ENCODE measurements at places on chromosomes 16 and 17.

- ATAC-seq = no peak
These were observed 2.6 kb downstream of the PARD6A start for GRCh38 chr16:67663151-67663876.

- no peak for ATAC-seq
These were observed 19.9 kb downstream of the ZNHIT3 start for GRCh38 chr17:36506249-36506826.

GRCh38 chr17:4329838-4330237 is 36.6 kb downstream of the UBE2G1 start:
- peak; percentile 82 for ATAC-seq

GRCh38 chr16:68985855-68986254 is 119.6 kb upstream of the HAS3 start:
- ATAC-seq = peak; percentile 83

DNA sequence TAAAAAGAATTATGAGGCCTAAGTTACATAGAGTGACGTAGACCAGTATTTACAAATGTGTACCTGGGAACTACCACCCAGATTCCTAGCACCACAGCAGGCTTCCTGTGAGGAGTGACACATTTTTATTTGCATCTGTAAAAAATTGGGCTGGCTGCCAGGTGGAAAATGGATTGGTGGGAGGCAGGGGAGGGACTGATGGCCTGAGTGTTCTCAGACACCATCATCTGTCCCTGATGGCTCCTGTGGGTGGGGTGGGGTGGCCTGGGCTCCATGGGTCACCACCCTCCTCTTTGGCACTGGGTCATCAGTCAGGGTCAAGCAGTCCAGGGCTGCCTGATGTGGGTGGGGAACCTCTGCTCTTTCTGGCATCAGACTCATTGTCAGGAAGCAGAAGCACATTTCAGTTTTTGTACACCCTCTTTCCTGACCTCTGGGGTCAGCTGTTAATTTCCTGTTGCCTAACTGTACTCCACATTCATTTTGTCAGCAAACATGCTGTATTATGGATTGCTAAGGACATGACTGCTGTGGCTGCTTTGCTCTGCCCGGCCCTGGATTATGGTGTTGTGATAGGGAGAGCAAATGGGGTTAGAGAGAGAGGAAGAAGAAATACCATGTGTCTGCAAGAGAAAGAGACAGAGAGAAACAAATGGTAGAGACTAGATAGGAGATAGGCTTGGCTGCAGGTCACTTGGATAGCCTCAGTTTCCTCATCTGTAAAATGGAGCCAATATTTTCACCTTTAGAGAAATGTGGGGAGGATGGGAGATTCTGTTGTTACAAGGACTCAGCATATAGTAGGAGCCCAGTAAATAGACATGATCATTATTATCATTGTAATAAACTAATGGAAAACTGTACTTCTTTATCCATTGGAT is 11.6 kb upstream of the MFAP4 start:
- no peak for ATAC-seq

DNA sequence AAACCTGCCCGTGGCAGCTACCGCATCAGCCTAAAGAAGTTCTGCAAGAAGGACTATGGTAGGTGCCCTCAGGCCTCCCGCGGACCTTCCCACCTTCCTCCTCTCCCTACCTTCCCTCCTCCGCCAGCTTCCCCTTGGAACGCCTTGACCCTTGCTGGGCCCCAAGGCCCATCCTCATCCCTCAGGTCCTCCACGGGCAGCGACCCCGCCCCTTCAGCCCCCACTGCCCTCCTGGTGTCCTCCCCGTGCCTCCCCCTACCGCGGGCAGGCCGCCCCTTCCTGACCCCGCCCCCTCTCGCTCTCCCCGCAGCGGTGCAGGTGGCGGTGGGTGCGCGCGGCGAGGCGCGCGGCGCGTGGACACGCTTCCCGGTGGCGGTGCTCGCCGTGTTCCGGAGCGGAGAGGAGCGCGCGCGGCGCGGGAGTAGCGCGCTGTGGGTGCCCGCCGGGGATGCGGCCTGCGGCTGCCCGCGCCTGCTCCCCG is 1.4 kb upstream of the TBC1D24 start:
- ATAC-seq = no peak

- ATAC-seq = peak; percentile 59
These were observed 2.3 kb downstream of the STX1B start for GRCh38 chr16:31008149-31008548.

DNA sequence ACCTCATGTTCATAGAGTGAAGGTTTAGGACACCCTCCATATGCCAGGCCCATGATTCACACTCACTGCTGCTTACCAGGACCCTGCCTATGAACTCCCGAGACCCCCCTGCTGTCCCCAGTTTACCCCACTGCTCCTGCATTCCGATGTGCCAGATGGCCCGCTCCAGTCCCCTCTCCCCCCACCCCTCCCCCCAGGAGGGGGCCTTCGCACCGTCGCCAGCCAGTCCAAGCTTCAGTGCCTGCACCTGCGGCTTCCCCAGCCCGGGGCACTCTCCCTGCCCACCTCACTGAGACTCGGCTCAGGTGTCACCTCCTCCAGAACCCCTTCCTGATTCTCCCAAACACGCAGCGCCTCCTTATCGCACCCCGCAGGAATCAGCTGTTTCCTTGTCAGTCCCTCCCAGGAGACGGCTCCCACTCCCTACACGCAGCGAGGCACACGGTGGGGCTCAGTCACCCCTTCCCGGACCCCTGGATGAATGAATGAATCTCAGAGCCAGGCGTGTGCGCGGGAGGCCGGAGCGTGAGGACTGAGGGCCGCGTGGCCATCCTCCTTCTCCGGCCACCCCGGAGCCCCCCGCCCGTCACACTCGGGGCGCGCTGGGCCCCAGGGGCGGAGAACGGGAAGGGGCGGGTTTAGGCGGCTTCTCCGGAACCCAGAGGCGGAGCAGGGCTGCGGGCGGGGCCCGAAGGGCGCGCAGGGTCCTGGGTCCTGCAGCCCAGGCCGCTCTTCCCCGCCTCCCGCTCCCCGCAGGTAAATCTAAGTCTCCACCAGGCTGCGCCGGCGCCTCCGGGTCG is 1.6 kb downstream of the MYO1C start:
- ATAC-seq = peak; percentile 65

GRCh38 chr16:19523184-19523558 is 571 bp upstream of the CCP110 start:
- ATAC-seq = no peak

GRCh38 chr17:13728781-13729180 is 127.1 kb upstream of the HS3ST3A1 start:
- no peak for ATAC-seq

GRCh38 chr17:48179071-48179945 is 71.7 kb downstream of the SNX11 start:
- no peak for ATAC-seq

GRCh38 chr17:14321980-14322776 is 21.3 kb downstream of the HS3ST3B1 start:
- ATAC-seq = no peak
